PC-9 (cell line): ENCODE measurements at places on chromosomes 2 and 18. TPM values are rescaled to one million over a fixed set of nuclear protein-coding genes. Genes with fewer than 3 reads are reported as not detected.

RAB6C gene
- total RNA-seq: not detected in 2 replicates

- no peak for DNase-seq
Measured at GRCh38 chr18:78696698-78697435, 282.8 kb upstream of the SALL3 start.

DNA sequence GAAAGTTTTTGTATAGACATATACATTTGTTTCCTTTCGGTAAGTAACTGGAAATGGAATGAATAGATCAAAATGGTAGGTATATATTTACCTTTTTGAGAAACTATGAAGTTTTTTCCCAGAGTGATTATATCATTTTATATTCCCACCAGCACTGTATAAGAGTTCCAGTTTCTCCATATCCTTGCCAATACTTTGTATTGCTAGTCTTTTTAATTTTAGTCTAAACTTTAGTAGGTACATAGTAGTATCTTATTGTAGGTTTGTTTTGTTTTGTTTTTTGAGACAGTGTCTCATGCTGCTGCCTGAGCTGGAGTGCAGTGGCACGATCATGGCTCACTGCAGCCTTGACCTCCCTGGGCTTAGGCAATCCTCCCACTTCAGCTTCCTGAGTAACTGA, 56.6 kb downstream of the AGPS start:
- no peak for DNase-seq

DNA sequence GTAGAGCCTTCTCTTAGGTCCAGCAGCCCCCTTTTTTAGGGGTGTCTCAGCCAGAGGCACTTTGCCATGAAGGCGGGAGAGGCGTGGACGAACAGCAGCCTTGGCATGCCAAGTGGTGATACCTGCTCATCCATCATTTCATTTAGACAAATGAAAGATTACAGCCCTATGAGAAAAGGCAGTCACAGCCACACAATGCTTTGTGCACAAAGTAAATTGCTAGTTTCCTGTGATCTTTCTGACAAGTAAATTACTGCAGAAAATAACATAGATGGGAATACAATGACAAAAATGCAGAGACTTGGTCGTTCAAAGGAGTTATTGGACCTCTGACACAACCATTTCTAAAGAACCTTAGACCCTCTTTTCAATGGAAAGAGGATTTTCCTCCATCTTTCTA, 94.9 kb downstream of the RND3 start:
- DNase-seq: no peak

SLC9A2 gene
- 13.4 and 17.0 TPM in 2 replicates for total RNA-seq

PLEK gene
- not detected in 2 replicates for total RNA-seq

DNA sequence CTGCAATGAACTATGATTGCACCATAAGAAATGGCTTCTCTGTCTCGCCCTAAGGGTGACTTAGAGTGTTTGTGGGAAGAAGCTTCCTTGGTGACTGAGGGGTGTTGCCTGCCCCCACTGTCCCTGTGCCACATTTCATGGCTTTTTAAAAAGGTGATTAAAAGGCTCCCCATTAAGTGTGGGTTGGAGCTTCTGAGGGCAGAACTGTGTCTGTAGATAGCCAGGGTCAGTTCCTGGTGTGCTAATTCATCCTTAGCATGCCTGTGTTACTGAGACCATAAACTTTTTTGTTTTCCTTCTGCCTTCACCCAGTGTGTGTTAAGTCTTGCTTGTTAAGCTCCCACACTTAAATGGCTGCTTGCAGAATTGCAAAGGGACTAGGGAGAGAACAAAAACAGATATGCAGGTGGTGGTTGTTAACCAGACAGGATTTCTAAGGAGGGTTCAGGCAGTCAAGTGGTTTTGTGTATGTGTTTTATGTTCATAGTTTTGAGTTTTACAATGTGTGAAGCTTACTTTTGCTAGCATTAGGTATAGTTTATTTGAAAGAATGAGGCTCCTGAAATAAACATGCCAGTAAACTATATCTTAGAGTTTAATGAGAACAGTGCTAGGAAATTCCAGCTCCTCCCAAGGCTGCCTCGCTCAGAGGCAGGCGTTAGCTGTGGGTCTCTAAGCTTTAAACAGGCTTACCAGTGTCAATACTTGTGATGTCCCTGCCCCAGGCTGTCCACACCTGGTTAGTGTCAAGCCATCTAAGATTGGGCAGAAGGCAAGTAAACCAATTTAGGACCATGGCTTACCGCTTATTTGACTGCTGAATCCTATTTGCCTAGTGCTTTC, 14.5 kb downstream of the CERS6 start:
- no peak for DNase-seq

PSMA8 gene
- total RNA-seq: not detected in 2 replicates

FAM237A gene
- total RNA-seq: not detected in 2 replicates

DNA sequence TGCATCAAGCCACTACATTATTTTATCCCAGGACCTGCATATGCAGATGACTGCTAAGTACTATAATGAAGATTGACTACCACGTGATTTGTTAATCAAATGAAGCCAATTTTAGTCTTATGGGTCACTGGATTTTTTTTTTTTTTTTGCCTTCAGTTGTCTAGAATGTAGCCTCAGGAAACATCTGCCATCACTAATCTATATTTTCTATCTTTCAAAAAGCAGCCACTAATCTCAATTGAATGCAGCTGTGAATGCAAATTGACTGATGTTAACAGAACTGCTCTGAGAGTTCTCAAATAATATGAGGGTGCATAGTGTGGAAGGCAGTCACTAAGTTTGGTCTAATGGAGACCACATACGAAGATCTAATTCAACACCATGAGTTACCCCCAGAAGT, 106.3 kb downstream of the ABCA12 start:
- DNase-seq: no peak

DNA sequence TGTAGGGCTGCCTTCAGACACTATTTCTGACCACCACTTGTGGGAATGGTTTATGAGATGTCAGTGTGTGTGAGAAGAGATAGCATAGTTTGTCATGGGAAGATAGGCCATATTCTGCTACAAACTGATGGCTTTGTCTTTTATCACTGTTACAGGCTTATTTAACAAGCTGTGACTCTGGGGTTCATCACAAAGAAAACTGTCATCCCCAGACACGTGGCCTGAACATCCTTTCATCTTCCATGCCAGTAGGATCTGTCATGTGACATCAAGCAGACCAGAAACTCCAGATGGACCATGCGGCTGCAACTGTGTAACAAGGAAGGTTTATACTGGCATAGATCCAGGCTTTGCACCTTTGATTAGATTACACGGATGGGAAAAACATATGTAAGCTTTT, 128.6 kb upstream of the KCNH7 start:
- DNase-seq: no peak

- no peak for DNase-seq
Measured at GRCh38 chr2:105768961-105769452, 24.3 kb downstream of the NCK2 start.

GRCh38 chr2:205352593-205352992, 329.7 kb upstream of the NRP2 start:
- DNase-seq: no peak

- no peak for DNase-seq
Measured at GRCh38 chr18:39485696-39486095, 1920.1 kb upstream of the CELF4 start.

DNA sequence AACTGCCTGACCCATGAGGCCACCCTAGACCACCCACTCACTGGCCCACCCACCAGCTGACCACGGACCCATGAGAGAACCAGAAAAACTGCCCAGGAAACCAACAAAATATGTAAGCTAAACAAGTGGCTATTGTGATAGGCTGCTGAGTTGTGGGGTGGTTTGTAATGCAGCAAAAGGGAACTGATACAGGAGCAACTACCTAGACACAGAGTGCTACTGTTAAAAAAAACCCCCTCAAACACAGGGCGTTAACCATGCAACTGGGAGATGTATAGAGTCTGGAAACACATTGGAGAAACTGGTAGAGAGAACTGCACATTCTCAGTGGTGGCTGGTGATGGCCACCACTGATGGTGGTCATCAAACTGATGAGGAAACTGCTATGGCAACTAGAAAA, 206.3 kb upstream of the GYPC start:
- DNase-seq: no peak

DNA sequence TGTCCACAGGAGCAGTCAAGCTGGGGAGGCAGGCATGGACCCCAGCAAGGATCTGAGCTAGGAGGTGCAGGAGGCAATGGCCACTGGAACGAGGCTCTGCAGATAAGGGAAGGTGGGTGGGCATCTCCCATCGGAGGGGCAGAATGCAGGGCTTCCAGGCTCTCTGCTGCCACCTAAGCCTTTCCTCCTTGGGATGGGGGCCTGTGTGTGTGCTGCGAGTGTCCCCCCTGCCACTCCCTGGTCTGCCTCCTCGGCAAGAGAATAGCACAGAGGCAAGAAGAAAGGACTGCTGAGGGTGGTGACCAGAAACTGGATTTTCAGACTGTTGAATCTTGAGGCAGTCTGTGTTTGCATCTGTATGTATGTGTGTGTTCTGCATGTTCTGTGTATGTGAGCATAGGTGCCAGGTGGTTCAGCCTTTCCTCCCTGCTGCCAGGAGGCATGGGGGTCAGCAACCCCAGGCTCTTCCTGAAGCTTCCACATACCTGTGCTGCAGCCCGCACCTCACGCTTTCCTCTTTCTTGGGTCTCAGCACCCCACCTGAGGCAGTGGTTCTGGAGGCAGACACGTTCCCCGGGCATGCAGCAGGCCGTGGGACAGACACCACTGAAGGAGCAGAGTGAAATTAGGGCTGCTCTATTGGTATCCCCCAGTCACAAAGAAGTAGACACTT, 86.7 kb downstream of the EPAS1 start:
- DNase-seq: no peak

DNA sequence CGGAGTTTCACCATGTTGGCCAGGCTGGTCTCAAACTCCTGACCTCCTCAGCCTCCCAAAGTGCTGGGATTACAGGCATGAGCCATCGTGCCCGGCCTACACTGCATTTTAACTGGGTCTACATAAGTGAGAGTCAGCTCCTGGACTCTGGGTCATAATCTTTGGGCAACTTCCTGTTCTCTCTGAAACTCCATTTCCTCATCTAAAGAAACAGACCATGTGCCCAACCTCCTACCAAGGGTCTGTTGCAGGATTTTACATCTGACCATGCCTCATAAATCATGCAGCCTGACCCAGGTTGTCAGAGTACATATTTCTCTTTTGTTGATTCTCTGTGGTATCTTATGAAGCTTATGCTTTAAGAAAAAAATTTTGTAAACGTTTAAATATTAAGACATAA, 280.4 kb downstream of the ALPK2 start:
- DNase-seq: no peak

DNA sequence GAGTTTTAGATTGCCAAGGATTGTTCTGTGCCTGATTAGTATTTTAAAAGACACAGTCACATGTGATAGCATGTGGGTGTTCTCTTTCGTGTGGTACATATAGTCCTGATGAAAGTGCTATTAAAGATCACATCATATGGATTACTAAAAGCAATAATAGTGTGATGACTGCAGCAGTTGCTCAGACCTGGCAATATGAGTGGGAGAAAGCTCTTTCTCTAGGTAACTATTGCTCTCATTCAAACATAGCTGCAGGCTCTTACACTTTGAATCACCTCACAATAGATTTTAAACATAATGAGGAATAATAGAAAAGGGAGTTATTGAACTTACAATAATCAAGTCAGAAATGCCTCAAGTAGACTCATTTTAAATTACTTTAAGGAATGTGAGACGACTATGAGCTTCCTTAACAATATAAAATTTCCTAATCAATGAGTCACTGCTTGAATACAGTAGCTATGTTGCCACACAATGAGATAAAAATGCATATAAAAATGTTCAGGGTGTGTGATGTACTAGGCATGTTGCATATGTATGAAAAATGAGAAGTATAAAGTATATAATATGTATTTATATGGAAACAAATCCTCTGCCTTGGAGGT, 452.1 kb downstream of the TMX3 start:
- DNase-seq: no peak

RAD51AP2 gene
- not detected in 2 replicates for total RNA-seq

- DNase-seq: peak; percentile 68
Measured at GRCh38 chr2:28445448-28446258, 50.2 kb upstream of the PLB1 start.

GRCh38 chr2:230781130-230781797, 68.6 kb downstream of the CAB39 start:
- peak; percentile 98 for DNase-seq

CENPA gene
- total RNA-seq: 43.6 and 48.8 TPM in 2 replicates

- DNase-seq: no peak
Measured at GRCh38 chr2:130319536-130319935, 23.2 kb upstream of the IMP4 start.

GRCh38 chr2:129812654-129813053, 166.8 kb upstream of the RAB6C start:
- DNase-seq: no peak

GRCh38 chr2:66790651-66791181, 355.8 kb downstream of the MEIS1 start:
- DNase-seq: no peak

DNA sequence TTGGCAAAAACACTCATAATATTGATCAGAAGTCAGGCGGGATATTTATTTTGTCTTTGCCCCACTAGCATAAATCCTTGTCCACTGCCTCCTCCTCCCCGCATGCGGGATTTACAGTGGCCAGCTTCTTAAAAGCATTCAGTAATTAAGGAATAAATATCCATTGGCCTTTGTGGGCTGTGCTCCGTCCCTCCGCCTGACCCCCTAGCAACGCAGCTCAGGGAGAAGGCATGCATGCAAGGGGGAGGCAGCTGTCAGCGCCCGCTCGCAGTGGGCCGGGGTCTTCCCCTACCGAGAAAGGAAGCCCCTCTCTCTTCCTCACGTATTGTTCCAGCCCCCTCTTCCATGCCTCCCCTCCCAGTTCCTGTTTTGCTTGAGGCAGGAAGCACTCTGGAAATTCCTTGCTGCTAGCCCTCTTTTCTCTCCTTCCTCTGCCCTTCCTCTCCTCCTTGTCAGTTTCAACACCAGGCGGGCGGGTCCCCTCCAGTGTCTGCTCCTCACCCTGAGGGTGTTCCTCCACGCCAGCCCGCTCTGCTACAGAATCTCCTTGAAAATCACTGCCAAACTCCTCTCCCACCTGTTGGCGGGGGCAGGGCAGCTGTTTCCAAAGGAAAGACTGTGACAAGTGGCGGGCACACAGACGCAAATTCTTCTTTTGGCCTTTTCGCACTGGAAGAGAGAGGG, 60.1 kb downstream of the GBX2 start:
- DNase-seq: no peak

DNA sequence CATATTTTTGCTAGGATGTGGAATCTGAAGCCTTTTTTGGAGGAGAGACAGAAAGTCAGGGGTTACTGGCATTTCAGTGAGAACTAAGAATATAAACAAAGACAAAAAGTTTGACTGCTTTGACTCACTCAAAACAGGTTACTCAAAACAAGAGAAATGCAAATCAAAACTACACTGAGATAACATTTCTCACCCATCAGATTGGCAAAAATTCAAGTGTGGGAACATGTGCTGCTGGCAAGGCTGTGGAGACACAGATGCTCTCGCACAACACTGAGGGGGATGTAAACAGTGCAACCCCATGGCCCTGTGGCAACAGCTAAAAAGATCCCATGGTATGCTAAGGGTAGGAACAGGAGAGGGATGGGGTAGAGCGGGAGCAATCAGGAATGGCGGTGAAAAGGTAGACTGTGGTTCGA, 86.6 kb downstream of the DTNB start:
- no peak for DNase-seq

TUBA3E gene
- total RNA-seq: not detected in 2 replicates

GRCh38 chr2:102508863-102509262, 35.8 kb downstream of the SLC9A4 start:
- no peak for DNase-seq

- no peak for DNase-seq
Measured at GRCh38 chr2:144660518-144661316, 140.8 kb upstream of the ZEB2 start.

MRO gene
- not detected in 2 replicates for total RNA-seq
